ENCODE measurements at places on chromosomes 12 and 14.

- DNase-seq: peak; percentile 80
Measured at GRCh38 chr12:51951843-51952722, 584 bp downstream of the ACVR1B start.

GRCh38 chr14:58141893-58142292 lies 10.1 kb downstream of the ARMH4 start:
- no peak for DNase-seq

- no peak for DNase-seq
Measured at GRCh38 chr12:17139931-17140330, 534.0 kb upstream of the LMO3 start.

- peak; percentile 54 for DNase-seq
Measured at GRCh38 chr14:69695322-69696203, 71.4 kb upstream of the SRSF5 start.

- no peak for DNase-seq
Measured at GRCh38 chr12:50192908-50193307, 25.7 kb upstream of the CERS5 start.

DNA sequence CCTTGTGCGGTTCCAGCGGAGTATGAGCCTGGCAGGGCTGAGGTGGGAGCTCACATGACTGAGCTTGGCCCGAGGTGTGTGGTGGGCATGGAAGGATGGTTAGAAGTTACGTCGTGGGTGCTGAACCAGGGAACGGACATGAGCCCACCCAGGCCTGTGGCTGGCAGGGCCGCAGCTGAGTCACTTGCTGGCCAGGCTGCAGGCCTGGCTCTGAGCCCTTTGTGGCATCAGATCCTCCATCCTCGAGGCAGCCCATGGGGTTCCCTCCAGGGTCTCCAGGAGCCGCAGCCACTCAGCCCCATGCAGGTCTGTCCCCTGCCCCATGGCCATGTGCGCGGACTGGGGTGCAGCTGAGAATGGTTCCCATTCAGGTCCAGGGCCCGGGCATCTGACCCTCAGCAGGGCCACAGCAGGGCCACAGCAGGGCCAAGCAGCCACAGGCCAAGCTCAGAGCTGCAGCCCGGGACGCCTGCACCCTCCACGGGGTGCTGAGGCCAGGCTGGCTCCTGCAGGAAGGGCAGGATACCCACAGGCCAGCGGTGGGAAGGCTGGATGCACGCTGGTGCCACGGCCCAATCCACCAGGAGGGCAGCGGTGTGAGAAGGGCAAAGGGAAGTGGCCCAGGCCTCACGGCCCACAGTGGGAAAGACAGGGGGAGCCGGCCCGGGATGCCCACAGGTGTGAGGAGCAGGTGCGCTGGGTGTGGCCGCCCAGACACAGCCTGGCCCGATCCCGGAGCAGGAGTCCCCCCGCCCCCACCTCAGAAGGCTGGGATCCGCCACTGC lies 26.3 kb upstream of the ULK1 start:
- no peak for DNase-seq

- peak; percentile 92 for DNase-seq
Measured at GRCh38 chr12:6336079-6336888, 5.6 kb downstream of the TNFRSF1A start.

DNA sequence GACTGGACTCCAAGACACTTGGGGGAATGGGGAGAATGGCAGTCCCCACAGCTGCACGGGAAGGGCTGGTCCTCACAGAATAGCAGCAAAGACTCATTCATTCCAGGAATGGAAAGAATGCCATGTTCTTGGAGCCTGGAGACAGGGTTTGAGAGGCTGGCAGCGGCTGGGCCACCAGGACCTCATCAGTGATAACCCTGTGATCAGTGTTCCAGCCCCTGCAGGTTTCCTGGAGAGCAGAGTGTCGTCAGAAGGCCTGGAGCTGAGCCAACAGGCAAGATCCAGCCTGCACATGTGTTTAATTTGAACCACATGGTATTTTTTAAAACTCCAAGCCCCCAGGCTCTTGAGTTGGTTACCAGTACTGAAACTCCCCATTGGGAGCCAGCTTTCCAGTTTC lies 11.3 kb downstream of the BDKRB1 start:
- DNase-seq: peak; percentile 81

- no peak for DNase-seq
Measured at GRCh38 chr12:79156846-79157463, 292.4 kb downstream of the SYT1 start.

All from eye (tissue), 1 donor.